ENCODE measurements at places on chromosomes 3 and 15.
A peak's percentile ranks its signal among the peaks of the same experiment; 100 is the strongest.

DNA sequence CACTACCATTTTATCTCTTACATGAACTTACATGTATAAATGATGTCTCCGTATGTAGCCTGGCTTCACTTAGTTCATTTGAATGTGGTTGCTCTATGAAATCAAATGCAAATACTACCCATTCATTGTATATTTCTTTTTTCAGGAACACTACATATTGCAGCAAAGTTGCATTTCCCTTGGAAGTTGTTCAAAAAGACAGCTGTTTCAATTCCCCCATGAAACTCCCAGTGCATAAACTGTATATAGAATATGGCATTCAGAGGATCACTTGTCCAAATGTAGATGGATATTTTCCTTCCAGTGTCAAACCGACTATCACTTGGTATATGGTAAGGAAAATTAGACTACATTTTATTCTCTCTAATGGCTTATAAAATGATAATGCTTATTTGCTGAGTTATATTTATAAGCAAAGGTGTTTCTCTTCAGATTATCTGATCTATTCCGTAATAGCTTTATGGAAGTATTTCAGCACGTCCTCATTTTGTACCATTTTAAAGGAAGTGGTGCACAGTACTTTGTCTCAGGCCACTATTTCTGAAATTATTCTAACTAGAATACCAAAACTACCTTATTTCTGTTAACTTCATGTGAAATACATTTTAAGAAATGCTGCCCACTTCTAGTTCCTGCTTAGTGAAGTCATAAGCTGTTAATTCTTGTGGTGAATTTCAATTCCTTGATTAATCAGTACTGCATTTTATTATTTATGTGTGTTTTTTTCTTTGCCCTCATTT lies 95.1 kb downstream of the IL1RAP start:
- DNase-seq, result no peak

- DNase-seq, result no peak
Observed at GRCh38 chr3:151259664-151260063, 18.7 kb downstream of the P2RY14 start.

- DNase-seq, result peak; percentile 85
Observed at GRCh38 chr3:127628788-127629466, at the start of gene PODXL2. Gene PODXL2 (plus strand): TSS chr3:127629185. CDS start chr3:127629220, 35 bp downstream.

DNA sequence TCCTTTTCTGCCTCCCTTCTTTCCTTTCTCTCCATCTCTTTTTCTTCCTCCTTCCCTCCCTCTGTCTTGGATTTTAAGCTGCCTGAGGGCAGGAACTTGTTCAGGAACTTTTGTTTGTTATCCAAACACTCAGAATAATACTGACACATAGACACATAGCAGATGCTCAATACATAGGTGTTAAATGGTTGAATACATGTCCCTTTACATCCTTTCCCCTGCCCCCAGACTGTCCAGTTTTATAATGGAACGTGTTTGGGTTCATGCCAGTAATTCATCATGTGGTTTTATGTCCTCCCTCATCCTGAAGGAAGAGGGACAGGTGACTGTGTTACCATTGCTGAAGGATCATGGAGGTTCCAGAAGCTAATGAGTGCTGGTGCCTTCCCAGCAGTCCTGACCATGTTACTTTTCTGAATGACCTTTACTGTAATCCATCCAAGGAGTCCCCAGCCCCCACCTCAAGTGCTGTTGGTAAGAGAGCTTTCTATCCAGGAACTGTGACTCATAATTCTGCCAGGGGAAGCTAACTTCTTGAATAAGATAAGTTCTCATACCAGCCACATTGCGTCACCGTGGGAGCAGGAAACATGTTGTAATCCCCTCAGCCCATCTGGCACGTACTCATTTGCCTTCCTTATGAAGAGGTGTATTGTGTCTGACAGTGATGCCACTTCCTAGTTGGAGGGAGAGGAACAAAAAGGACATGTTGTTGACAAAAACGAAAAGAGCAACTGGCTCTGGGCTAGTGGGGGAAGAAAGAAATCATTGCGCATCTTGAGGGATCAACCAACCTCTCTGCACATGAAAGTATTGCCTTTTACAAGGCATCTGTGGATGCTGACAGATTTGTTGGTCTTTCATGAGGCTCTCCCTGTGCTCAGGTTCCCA lies 52.4 kb downstream of the IL1RAP start:
- DNase-seq, result peak; percentile 98

DNA sequence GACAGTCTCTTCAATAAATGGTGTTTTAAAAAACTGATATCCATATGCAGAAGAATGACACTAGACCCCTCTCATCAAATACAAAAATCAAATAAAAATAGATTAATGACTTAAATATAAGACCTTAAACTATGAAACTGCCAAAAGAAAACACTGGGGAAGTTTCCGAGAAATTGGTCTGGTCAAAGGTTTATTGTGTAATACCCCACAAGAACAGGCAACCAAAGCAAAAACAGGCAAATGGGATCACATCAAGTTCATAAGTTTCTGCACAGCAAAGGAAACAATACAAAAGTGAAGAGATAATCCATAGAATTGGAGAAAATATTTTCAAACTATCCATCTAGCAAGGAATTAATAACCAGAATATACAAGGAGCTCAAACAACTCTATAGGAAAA lies 126.2 kb downstream of the GOLIM4 start:
- peak; percentile 37 for DNase-seq

DNA sequence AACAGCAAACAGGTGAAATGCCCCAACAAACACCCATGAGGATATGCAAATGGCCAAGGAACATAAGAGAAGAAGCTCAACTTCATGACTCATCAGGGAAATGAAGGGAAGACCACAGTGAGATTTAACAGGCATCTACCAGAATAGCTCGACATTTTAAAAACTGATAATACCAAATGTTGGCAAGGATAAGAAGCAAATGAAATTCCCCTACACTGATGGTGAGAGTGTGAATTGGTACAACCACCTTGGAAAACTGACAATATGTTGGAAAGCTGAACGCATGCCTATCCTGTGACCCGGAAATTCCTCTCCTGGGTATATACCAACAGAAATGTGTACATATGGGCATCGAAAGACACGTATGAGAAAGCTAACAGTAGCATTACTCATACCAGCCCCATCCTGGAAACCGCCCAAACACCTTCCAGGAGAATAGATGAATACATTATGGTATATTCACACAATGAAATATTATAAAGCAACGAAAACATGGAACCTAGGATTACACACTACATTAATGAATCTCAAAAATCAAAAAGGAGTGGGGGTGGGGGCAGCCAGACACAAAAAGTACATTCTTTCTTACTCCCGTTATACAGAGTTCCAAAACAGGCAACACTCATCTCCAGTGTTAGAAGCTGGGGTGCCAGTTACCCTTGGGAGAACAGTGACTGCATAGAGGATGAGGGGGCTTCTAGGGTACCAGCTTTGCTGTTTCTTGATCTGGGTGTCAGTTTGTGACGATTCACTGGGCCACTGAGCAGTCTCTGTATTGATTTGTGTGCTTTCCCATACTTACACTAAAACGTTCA lies 16.9 kb downstream of the RFTN1 start:
- no peak for DNase-seq

DNA sequence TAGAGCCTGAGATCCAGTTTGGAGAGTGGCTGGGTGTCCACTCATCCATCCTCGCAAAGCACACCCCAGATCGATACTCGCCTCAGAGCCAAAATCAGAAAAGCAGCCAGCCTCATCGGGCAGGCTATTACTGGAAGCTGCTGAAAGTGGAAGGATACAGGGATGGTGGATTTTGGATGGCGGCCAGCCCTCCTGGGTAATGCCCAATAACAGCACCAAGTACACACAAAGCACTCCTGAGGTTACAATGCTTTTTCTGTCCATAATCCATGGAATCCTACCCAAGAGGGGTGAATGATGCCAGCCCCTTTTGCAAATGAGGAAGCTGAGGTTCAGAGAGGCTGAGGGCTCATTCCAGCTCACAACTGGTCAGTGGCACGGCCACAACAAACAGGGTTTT lies 93.1 kb upstream of the SLC6A11 start:
- no peak for DNase-seq

DNA sequence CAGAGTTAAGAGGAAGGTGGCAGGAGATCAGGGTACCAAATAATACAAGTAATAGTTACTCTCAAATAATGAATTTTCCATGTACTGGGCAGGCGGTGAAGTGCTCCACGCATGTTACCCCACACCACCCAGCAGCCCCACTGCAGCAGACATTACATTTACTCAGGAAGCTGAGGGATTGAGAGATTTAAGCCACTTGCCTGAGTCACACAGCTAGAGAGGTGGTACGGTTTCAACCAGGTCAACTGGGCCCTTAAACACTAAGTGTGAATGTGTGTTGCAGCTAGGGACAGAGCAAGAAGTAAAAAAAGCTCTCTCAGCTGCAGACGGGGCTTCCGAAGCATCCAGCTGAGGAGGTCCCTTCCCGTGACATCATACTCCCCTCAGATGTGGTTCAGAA lies 91.3 kb downstream of the PRICKLE2 start:
- DNase-seq, result no peak

- peak; percentile 56 for DNase-seq
Observed at GRCh38 chr3:4950351-4950784, 28.9 kb upstream of the BHLHE40 start.

GRCh38 chr3:139439278-139439677 lies 37.0 kb downstream of the RBP2 start:
- no peak for DNase-seq

DNA sequence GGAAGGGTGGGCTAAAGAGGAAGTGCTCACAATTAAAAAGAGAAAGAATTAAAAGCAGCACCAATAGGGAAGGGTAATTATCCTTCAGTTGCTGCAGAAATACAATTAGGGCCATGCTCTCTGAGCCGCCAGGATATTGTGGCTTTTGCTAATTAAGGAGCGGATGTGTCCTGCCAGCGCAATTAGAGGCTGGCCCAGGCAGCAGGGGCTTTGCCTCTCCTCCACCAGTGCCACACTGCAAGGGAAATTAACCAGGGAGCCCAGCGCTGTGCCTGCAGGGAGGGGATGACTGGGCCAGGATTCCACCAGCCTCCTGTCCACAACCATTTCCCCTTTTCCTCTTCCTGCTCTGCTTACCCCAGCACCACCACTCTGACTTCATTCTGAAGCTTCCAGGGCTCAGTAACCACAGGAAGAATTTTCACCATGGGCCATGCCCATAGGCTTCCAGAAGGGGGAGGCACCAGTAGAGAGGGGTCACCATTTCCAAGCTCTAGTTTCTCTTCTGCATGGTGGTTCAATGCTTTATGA lies 10.4 kb upstream of the AEN start:
- peak; percentile 78 for DNase-seq

DNA sequence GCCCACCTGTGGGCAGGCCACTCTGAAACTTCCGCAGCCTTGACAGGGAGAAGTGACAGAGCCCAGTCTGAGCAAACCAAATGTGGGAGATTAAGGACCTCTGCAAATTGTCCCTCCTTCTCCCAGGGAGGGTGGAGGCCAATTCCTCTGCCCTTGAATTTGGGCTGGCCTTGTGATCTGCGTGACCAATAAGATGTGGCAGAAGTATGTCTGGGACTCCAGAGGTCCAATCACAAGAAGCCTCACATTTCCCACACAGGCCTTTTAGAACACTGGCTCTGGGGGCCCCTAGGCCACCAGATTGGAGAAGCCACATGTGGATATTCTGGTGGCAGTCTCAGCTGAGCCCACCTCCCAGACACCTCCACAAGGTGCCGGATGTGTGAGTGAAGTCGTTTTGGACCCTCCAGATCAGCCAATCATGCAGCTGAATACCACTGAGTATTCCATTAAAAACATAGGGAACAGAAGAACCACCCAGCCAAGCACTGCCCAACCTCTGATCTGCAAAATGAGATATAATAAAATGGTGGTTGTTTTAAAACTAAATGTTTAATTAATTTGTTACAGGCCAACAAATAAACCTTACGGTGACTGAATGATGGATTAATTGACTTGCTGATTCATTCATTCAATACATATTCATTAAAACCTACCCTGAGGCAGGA lies 150.3 kb downstream of the NUP210 start:
- DNase-seq, result no peak

- peak; percentile 72 for DNase-seq
Observed at GRCh38 chr3:177195242-177195991, 1.9 kb downstream of the TBL1XR1 start.

DNA sequence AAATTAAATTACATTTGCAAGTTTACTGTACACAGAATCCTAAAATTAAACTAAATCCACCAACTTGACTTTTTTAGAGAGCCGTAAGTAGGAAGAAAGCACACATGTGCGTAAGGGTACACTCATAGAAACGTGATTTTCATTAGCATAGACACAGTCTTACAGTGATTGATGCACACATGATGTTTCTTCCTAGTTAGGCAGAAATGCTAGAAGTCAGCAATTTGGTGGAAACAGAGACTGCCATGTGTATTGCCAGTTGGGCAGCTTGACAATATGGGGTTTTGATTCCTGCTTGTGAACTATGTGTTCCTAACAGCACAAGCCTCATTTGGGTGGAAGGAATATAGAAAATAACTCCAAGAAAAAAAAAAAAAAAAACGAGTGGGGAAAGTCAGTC lies 878.5 kb downstream of the ROBO1 start:
- no peak for DNase-seq

GRCh38 chr15:72535911-72536310 lies 61.8 kb downstream of the ARIH1 start:
- no peak for DNase-seq

GRCh38 chr15:60540002-60540651 lies 61.2 kb upstream of the ICE2 start:
- no peak for DNase-seq

Data from suppressor macrophage treated with lipopolysaccharide for 1 hour (primary cell).